ENCODE measurements at places on chromosomes 6 and 20.

DNA sequence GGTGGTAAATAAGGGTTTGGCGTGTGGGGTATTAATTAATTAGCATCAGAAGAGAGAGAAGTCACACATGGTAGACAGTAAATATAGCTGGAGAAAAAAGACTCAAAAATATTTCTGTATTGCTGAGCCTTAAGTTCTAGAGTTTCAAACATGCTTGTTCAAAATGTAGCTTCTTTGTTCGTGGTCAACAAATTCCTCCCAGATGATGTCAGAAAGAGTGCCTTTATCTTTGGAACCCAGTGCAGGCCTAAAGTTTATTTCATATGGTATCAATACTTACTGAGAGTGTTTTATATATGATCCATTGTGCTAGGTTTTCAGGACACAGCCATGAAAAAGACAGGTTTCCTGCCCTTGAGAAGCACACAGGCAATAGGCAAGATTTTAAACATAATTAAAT lies 18.3 kb downstream of the MARCKS start:
- no peak for DNase-seq

GRCh38 chr20:35145141-35145564 lies 2.0 kb downstream of the EDEM2 start:
- DNase-seq = no peak

DNA sequence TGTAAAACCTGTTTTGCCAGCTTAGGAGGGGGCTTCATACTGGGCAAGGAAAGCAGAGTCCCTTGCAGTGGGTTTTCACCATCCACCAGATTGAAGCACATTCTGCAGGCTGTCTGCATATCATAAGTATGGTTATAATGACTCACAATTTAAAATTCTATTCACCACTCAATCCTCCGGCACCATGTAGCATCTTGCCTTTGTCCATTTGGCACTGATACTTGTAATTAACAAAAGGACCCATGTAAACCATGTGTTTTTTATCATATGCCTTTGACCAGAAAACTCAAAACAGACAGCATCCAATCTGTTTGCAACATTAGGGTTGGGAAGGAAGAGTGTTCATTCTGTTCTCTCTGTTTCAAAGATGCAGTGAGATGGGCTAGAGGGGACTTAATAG lies 3.0 kb downstream of the CD83 start:
- DNase-seq = no peak

DNA sequence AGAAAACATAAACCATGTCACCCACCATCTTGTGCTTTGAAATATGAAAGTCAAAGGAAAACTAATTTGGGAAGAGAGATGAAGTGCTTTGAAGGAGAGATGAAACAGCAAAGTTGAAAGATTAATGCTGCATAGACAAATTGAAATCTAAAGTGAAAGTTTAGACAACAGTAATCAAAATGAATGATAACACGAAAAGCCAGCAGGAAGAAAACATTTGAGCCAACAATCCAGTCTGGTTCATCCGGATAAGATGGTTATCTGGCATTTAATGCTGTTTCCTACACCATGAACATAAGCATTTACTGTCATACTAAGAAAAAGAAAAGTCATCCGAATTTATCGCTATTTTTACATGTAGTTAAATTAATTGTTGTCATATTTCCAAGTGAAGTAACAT lies 595 bp downstream of the HAO1 start:
- DNase-seq = no peak

DNA sequence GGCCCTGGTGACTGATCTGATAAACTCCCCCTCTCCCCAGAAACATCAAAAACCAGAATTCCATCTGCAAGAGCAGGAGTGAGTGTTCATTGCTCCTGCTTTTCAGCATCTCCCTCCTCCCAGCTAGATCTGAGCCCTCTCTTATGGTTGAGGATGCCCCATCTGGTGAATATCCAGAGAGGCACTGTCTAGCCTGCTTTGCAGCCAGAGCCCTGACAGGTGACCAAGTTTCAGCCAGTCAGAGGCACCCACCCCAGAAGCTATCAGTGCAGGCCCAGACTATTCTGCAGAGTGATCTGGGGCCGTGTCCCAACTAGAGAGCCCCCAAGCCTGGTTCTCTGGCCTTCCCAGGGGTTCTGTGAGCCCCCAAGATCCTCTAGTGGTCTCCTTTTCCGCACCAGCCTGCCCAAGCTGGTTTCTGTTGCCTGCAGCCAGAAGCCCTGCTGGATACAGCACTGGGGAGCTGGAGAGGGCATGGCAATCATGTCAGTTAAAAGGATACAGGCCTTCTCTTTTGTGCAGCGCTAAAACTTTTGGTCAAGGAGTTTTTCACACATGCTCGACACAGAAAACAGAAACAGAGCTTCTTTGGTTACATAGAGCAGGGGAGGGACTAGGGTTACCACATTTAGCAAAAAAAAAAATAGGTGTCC lies 6.6 kb upstream of the BMP7 start:
- DNase-seq = no peak

DNA sequence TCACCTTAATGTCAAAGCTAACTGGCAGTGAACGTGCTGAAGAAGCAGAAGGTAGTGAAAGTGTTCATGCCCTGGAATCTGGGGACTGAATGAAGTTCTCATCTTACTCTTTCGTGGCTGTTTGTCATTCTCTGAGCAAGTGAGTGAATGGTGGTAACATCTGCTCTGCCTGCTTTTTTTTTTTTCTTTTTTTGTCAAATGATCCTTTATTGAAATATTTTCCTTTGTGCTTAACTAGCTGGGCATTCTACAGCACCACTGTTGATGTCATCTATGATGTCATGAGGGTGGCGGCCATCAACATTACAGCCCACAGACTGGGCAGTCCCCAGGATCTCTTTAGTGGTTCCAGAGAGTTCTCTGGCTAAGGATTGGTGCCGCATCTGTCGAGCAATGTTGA lies 65.2 kb downstream of the RIN2 start:
- no peak for DNase-seq

DNA sequence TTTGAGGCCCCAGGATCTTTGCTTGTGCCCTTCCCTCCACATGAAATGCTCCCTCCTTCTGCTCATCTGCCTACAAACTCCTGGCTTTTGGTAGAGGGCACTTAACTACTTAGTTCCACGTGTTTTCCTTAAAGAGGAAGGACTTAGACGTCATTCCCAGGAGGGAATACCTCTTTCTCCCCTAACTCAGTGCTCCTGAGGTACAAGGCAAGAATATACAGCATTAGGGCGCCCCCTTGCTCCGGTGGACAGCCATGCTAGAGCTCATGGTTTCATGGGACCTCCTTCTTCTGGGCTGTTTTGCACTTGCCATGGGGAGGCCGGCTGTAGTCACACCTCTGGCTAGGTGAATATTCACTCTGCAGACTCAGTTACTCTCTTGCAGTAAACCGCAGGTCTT lies 93.8 kb upstream of the LY86 start:
- DNase-seq = no peak

GRCh38 chr6:83511901-83512681 lies at the start of gene PRSS35:
Gene PRSS35 (plus strand): TSS chr6:83512534. CDS start chr6:83523442, 10,908 bp downstream.
- DNase-seq = peak; percentile 13

DNA sequence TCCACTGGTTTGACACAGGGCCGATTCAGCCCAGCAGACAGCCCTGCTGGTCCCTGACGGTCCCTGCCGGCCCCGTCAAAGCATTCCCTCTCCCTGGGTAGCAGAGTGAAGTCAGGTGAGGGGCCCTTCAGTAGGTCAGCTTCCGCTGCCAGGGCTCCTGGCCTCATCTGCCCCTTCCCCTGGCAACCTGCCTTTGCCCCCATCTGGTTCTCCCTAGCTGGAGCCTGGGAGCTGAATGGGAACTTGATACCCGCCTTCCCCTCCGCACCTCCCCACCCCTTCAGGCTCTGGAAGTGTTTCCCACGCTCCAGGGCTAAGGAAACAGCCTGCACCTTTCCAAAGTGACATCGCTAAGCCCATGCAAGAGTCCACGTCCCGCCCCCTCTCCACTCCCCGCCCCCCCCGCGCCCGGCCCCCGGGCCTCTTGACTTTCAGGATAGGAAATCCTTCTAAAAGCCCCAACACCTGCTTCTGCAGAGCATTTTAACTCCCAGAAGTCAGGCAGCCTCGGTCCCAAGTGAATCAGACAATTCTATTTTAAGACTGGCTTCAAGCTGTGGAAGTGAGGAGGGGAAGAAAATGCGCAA lies 53.3 kb downstream of the ISM1 start:
- no peak for DNase-seq

- peak; percentile 16 for DNase-seq
These were observed 53.8 kb downstream of the PCNA start for GRCh38 chr20:5065879-5066383.

- DNase-seq = no peak
These were observed at the start of gene KCNQ5 for GRCh38 chr6:72621291-72622093. Gene KCNQ5 (plus strand): TSS chr6:72622064.

- DNase-seq = peak; percentile 4
These were observed 31.4 kb downstream of the ACSS2 start for GRCh38 chr20:34907616-34908469.

DNA sequence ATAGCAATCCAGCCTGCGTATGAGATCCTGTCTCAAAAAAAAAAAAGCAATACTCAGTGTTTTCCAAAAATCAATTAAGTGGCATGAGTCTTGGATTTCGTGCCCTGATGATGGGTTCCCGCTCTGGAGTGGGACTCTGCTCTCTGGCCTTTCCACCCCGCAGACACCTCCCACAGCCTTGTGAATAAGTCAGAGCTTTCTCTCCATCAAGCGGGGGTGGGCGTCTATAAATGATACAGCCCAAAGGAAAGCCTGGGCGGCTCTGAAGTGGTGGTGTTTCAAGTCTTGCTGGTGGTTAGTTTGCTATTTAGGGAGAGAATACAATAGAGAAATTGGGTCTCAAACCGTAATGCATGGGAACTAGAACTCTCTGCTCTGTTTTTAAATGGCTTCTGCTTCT lies 52.5 kb upstream of the TAGAP start:
- no peak for DNase-seq

DNA sequence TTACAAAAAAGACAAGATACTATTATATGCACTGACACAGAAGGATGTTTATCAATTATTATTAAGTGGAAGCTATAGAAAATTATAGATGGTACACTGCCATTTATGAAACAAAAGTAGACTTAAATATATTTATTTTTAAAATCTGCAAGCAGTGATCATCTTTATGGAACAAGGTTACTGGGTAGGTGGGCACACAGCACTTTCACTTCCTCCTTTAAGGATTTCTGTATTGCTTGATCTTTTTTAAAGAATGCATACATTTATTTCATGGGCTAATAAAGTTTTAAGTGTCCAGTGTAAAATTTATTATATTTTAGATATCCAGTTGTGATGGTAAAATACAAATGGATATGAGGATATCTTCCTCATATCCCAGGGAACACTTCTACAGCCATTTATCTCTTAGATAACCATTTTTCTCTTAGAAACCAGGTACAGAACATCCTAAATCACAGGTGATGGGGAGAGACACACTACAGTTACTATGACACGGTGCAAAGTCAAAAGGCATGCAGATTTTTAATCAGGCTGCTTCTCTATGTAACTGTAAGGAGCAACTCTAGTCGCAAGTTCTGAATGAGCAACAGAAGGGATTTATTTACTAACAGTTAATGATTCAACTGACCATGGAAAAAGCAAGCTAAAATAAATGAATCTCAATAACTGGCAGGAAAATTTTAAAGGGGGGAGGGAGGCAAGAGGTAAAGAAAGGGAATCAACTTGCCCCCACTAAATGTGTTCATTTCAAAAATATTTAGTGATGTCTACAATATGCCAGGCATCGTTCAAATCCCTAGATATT lies 2.2 kb downstream of the FBXL4 start:
- no peak for DNase-seq

DNA sequence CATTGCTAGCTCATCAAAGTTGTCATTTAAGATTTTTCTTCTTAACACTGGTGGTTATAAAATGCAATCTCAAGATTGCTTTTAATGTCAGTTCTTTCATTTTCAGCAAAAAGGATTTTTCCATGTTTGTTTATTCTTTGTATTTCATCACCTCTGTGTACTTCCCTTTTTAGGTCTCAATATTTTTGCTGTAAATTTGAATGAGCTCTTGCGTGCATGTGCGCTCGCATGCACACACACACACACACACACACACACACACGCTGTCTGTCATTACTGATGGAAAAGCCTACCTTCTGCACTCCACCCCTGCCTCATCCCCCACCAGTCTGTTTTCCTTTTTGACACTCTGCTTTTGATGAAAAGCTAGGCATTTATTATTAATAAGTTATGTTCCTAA lies 85.3 kb upstream of the FYN start:
- DNase-seq = no peak
